ENCODE measurements at places on chromosomes 2 and 18.

DNA sequence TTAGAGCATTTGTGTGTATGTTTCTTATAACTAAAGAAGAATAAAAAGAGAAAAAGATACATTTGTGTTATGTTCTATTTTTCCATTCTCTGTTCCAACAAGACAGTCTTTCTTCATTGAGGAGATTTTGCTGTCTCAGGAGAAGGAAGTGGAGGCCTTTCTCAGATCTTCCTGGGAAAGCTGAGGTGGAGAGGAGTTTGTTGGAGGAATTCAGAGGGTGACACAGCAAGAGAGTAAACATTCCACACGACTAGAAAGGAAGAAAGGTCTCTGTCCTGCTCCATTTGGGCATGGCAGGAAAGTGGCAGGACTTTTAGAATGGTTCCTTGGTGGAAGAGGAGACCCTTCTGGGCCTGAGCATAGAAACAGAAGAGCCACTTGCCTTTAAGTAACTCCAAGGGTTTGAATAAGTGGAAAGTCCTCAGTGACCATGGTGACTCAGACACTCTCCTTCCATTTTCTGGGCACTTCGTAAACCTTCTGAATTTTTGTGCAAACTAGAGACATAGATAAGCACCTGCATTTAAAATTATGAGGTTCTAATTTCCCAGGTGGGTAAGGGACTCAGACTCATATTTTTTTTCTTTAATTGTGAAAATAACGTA lies 52.3 kb upstream of the COL5A2 start:
- DNase-seq = no peak

GRCh38 chr2:187544371-187545080 lies 9.7 kb downstream of the TFPI start:
- no peak for DNase-seq

DNA sequence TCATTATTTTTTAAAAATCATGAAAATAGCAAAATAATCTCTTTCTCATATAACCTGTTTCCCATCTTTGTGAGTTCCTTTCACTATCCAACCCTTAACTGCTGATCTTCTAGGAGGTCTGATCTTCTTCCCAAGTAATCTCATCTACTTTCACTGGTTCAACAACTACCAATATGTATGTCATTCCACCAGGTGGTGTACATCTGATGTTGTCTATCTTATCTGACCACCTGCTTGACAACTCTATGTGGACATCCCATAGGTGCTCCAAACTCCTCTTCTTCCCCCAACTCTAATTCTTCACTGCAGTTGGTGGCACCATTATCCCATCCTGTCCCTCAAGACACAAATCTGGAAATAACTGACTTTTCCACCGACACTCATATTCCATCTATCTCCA lies 62.5 kb downstream of the FAM228A start:
- DNase-seq = no peak

DNA sequence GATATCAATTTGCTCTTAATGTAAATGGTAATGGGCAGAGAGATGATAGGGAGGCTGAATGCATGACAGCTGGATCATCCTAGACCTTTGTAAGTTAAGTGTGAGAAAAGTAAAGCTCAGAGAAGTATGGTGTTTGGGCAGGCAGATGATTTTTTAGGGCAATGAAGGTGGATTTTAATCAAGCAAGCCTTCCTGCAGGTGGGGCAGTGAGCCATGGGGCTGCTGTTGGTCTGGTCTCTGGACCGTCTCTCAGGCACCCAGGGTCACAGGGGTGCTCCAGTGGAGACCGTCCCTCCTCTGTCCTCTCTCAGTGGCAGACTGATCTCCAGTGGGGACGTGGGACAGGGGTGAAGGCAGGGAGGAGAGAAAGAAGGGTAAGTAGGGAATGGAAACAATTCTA lies 69.8 kb upstream of the STK17B start:
- DNase-seq = no peak

DNA sequence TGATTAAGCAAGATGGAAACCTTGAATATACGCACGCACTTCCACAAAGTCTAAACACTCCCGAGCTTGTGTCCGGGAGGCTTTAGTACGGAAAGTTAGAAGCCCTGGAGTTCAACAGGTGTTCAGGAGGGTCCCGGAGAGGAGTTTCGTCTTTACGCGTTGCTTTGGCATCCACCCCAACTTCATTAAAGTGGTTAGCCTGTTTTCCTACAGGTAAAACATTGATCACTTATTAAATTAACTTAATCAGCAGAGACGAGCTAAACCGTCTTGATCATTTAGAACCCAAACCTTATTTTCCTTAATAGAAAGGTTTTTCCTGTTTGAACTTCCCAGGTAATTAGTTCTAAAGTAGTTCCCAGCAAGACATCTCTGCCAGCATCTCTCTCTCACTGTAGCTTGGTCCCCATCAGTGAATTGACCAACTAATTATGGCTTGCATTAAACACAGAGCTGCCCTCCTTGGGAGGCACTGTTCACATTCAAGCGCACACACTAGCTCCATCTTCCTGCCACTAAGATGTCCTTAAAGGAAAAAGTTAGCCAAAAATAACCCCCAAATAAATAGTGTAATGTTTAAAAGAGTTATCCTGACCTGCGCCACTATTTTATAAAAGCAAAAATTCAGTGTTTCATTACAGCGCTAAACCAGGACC lies 1.4 kb downstream of the NPAS2 start:
- no peak for DNase-seq

DNA sequence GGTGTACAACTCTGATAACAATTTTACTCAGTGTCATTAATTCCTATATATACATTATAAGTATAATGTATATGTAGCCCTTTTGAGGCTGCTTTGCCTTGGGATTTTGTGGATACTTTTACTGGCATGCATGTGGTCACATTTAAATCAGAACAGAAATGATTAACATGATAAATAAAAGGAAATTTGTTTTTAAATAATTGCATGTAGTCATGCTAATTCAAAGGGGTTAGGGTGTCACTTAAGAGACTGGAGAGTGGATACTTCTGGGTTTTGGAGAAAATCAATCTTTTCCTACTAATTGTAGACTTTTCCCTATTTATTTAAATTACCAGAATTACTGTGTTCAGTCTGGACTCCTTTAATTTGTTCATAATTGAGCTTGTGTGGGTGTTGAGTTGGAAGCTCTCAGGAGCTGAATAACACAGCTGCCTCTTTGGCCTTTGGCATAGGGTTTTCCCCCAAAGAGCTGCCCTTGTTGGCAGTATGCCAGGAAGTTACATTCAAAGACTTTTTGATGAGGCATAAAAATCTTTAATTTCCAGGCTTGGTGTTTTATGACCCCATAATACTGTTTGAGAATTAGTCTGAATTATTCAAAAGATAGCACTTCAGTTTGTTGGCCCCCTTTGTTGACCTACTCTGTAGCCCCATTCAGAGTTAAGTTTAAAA lies 484.7 kb upstream of the NRP2 start:
- no peak for DNase-seq

GRCh38 chr18:34775461-34775860 lies 65.4 kb downstream of the DTNA start:
- DNase-seq = no peak

All from activated CD4-positive, alpha-beta T cell treated with anti-CD3 and anti-CD28 coated beads for 24 hours (primary cell).